A549 (cell line): ENCODE measurements at places on chromosomes 12 and 14. TPM values are rescaled to one million over a fixed set of nuclear protein-coding genes. Genes with fewer than 3 reads are reported as not detected.

Gene PTPRQ
- 0.13 to 0.16 TPM (median 0.14 TPM) in 3 replicates for polyA plus RNA-seq

Gene TRIM9
- polyA plus RNA-seq = 4.8 to 5.7 TPM (median 5.4 TPM) in 3 replicates

Gene TMEM132D
- not detected in 3 replicates for polyA plus RNA-seq

Gene GRIP1
- 1.6 to 5.8 TPM (median 2.3 TPM) in 3 replicates for polyA plus RNA-seq

Gene MAP1LC3B2
- polyA plus RNA-seq = 1.4 to 2.9 TPM (median 2.1 TPM) in 3 replicates

Gene GAS2L3
- 6.4 to 7.2 TPM (median 7.1 TPM) in 3 replicates for polyA plus RNA-seq

Gene GALNT9
- polyA plus RNA-seq = 1.8 to 2.8 TPM (median 2.1 TPM) in 3 replicates

Gene AHNAK2
- polyA plus RNA-seq = 34.4 to 46.5 TPM (median 43.3 TPM) in 3 replicates

Gene LAG3
- 1.6 to 2.3 TPM (median 1.7 TPM) in 3 replicates for polyA plus RNA-seq

Gene RHEBL1
- 1.8 to 2.4 TPM (median 2.1 TPM) in 3 replicates for polyA plus RNA-seq

Gene OR6J1
- not detected in 3 replicates for polyA plus RNA-seq

DNA sequence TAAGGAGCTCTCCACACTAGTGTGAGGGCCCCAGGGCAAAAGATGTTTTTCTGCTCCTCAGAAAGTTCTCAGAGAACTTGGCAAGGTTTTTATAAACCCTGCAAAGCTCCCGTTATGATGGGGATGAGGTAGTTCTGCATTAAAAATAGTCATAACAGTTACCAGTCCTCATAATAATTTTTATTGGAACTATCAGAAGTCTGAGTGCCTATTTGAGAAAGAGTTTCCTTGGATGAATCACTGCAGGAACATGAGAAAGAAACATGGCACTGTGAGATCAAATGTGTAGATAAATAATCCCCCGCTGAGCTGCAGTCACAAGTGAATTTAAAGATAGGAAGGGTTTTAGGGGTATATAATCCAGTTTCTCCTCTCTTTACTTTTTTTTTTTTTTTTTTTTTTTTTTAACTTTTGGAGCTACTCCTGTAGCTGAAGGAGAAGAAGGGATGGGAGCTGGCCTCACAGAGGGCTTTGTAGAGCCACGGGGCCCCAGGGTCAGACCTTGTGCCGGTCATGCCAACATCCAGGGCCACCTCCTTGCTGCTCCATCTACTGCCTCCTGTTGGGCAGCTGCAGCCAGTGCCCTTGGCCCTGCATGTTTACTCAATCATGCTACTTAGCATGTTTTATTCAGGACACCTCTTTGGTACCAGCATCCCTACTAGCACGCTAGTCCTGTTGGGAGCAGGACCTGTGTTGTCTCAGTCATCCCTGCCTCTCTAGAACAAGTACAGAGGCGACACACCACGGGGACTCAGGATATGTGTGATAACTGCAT lies 39.5 kb downstream of the EVL start:
- no peak for DNase-seq

DNA sequence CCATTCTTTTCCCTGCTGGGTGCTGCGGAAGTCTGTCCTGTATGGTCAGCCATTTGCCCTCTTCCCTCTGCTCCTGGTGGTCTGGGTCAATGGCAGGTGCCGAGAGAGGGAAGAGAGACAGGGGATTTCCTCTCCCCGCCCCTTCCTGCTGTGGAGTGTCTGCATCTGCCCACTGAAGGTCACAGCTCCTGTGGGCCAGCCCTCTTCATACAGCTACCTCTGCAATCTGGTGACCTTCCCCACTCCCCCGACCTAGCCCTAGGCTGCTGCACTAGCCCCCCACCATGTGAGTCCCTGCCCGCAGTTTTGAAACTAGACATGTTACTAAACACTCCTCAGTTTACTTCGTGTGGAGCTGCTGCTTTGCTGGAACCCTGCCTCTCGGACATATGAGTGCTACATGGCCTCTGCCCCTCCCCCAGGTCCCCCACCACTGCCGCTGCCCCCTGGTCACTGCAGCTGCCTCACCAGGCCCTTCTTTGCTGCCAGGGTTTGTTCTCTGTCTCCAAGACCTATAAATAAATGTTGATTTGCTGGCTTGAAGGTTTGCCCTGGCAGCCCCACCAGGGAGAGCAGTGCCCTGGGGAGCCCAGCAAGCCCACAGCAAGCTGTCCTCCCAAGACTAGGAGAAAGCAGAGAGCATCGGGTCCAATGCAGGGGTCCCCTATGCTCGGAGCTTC lies 102.9 kb downstream of the DPF3 start:
- DNase-seq = no peak

DNA sequence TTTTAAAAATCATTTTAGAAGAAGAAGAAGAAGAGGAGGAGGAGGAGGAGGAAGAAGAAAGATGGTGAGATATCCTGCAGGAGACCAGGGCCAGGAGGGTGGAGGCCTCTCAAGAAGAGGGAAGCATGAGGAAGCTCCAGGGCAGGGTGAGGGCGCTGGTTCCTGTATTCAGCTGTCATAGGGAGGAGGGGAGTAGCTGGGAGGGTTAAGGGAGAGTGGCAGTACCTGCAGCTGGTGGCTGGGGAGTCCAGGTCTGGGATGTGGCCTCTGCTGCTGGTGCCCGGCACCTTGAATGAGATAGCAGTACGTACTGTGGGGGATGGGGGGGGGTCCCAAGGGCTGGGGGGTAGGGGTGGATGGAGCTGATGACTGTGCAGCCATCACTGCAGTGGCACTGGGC lies 9.8 kb downstream of the RBP5 start:
- no peak for DNase-seq

DNA sequence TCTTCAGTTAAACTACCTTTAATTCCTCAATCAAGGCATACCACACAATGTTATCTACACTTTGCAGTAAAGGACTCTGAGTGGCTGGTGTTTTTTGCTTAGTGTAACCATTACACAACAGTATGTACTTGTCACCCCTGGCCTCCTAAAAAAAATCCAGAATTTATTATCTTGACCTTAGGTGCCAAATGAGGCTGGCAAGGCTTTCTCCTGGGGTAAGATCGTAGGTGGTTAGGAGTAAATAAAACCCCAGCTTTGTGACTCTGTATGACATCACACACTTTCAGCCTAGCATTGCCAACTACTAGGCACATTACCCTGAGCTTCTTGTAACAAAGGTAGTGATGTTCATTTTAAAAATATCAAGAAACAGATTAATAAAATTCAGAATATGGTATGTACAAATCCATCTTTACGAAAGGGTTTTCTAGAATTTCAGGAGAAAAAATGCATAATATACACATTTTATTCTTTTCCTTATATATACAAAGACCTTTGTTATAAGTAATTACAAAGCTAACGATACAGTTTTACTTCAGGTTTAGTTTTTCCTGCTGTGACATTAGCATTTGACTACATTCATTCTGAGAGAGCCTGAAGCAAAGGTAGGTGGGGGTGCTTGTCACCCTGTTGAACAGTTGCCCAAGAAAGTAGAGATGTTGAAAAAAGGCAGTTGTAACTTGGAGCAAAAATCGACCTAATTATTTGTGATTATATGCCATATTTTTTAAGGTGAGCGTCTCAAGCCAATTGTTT lies 13.5 kb downstream of the TCL1A start:
- no peak for DNase-seq

GRCh38 chr12:81470923-81471322 lies 288.2 kb downstream of the PPFIA2 start:
- no peak for DNase-seq

GRCh38 chr14:94100847-94101246 lies 9.7 kb upstream of the IFI27 start:
- peak; percentile 12 for DNase-seq

GRCh38 chr12:70448371-70448770 lies 82.3 kb downstream of the KCNMB4 start:
- DNase-seq = no peak

GRCh38 chr14:93309427-93309966 lies 23.3 kb downstream of the BTBD7 start:
- DNase-seq = no peak

DNA sequence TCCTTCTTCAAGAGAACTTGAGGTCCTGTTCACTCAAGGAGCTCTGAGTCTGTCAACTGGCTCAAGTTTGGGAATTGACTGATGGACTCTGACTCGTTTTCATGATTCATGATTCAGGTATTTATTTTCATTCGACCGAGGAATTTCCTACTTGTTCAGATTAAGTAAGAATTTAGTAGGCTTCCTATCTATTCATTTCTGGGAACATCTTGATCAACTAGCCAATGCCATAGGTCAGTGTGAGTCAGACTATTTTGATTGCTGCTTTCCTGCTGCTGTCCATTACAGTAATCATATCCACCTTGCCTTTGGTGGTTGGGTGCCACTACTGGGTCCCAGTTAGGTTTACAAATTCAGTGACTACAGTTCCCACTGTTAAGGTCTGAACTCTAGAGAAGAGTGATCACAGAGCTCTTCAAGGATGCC lies 6.1 kb downstream of the FAM186A start:
- peak; percentile 69 for DNase-seq

DNA sequence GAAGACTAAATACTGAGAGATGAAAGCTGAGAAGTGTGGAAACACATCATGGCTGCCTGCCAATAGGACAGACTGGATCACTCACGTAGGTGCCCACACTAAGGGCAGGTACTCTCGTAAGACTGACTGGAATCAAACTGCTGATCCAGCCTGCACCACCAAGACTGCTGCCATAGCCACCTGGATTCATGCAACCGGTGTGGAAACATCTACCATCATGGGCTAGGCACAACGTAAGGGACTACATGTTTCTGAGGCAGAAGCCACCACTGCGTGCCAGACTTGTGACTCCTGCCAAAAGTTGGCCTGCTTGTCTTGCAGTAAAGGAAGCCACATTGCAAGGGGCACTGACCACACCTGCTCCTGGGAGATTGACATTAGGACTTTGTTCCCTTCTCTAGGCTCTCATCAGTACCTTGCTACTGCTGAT lies 3.8 kb downstream of the POMT2 start:
- no peak for DNase-seq

DNA sequence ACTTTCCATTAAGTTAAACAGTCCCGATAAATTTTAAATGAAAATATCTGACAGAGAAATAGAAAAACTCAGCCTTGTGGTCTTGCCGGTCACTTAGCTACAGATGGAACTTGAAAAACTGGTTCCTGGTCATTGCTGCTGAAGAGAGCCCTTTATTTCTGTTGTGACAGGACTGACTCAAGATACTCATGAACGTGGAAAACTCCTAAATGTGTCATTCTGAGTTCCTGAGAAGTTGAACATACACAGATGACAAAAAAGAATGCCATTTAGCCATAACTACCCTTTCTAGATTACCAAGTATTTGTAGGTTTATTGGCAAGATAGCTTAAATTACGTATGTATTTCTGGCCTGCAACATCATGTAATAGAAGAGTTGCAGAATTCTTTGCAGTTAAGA lies 134.2 kb downstream of the HMGA2 start:
- no peak for DNase-seq

GRCh38 chr12:65906006-65906405 lies 81.7 kb downstream of the HMGA2 start:
- DNase-seq = no peak

- DNase-seq = peak; percentile 82
Measured at GRCh38 chr12:69639400-69640016, 28.8 kb upstream of the LRRC10 start.

GRCh38 chr12:12446786-12447185 lies 89.9 kb downstream of the BORCS5 start:
- DNase-seq = no peak

- DNase-seq = no peak
Measured at GRCh38 chr12:82857276-82857675, 170.6 kb downstream of the TMTC2 start.

DNA sequence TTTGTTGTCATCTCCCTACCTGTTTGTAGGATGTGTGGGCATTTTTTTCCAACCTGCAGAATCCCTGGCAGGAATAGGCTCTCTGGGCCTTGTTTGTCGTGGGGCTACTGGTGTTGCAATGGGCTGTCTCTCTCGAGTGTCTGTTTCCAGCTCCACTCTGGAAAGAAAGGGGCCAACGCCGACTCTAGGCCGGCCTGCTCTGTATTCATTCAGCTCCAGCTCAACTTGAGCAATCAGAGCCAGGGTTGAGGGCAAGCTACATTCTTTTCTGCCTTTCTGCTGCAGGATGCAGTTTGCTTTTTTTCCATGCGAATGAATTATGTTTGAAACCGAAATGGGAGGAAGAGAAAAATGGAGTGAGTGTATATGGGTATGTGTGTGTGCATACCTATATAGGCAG lies 2.3 kb downstream of the JDP2 start:
- DNase-seq = no peak

- no peak for DNase-seq
Measured at GRCh38 chr12:41467591-41468325, 279.6 kb downstream of the PDZRN4 start.

- DNase-seq = no peak
Measured at GRCh38 chr12:97778111-97778510, 315.5 kb downstream of the RMST start.

GRCh38 chr14:20606190-20606901 lies 15.2 kb upstream of the RNASE12 start:
- DNase-seq = peak; percentile 61

DNA sequence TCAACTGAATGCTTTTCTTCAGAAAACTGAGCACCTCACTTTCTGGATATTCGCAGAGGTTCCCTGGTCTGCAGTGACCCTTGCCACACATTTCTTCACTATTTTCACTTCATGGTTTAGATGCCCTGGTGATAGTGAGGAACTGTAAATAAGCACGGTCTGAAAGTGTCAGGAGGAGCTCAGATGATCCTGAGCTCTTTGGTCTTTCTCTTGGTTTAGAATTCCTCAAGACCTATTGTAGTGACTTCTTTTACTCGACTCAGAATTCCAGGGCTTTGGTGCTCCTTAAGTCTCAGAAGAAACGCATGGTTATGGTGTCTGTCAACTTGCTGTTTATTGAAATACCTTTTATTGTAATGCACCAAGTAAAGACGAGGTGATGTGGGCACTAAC lies 84.0 kb downstream of the SAMD4A start:
- peak; percentile 19 for DNase-seq
